ENCODE measurements at places on chromosomes 16 and 17.

DNA sequence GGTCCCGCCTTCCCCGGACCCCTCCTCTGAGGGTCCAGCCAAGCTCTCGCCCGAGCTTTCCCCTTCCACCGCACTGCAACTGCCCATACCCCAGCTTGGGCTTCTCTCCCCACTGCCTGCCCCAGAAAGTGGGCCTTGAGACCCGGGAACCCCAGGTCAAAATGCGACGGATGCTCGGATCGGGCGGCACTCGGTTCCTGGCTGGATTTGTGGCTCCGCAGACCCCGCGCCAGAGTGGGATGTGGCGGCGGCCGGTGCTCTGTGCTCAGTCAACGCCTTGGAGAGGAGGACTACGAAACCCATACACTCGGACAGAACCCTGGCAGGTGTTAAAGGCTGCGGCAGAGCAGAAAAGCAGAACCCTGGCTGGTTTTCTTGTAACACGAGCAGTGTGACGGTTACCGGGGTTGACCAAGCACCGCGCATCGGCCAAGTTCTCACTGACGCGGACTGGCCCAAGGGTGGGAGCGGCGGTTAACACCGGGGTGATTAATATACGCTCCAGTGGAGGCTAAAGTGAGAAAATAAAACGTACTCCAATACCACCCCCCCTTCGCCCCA is 885 bp upstream of the SLFN13 start:
- no peak for DNase-seq

GRCh38 chr17:74304184-74304583 is 21.8 kb upstream of the KIF19 start:
- no peak for DNase-seq

GRCh38 chr17:81365148-81365600 is 30.1 kb upstream of the BAHCC1 start:
- DNase-seq = no peak

DNA sequence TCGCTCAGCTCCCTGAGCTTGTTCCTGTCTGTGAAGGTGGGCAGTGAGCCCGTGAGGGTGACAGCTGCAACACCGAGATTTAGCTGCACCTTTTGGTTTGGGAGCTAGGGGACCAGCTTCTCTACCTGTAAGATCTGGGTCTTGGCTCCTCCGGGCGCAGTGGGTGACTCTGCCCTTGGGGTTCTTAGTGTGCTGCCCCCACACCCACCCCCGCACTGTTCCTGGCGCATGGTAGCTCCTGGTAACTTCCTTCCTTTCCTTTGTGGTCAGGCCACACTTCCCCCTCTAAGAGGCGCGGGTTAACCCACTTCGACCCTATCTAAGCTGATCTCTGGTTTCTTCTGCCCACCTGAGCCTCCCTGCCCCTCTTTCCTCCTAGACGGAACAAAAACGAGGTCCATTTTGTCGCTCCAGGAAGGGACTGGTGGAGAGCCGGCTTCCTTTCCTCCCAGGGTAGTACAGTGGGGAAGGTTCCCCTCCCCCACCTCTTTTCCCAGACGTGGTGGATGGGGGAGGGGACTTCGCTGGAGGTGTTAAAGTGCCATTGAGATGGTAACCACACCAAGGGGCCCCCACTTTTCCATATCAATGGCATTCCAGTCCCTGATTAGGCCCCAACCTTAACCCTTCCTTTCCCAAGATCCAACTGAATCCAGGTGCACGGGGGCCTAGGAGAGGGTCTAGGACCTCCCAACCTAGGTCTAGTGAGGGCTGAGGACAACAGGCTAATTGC is 4.6 kb upstream of the CLDN9 start:
- no peak for DNase-seq

GRCh38 chr16:58267524-58268243 is 27.1 kb downstream of the PRSS54 start:
- DNase-seq = no peak

DNA sequence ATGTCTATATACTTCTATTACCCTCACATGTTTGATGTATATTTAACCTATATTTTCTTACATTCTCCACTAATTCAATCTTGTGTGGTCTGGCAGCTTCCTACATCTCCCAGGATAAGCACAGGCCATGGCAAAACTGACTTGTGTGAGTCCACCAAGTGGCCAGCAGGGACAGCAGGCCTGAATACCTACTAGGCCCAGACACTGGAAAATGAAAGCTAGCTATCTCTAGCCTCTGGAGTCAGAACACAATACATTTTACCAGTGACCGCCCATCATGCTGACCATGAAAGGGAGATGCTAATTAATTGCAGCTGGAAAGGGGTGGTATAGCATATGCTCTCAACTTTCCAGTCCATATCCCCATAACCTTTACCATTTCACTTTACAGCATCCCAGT is 132.3 kb downstream of the PCTP start:
- DNase-seq = no peak

DNA sequence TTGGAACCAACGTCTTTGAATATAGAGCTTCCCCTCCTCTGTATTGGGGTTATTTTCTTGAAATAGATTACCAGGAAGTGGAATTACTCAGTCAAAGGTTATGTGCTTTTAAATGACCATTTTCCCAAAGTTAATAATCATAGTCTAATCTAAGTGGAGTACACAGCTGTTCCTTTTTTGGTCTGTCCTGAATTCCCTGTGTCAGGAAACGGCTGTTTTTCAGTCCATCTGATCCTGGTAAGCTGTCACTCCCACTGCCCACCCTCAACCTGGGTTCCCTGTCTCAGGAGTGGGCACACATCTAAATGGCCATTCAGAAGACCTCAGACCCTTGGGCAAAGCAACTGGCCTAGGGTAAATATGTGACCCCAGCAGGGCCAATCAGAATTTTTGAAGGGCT is 57.6 kb upstream of the KSR1 start:
- DNase-seq = no peak

GRCh38 chr17:77884019-77884418 is 74.5 kb upstream of the TNRC6C start:
- no peak for DNase-seq

GRCh38 chr17:2723505-2723996 is 12.0 kb upstream of the CLUH start:
- DNase-seq = no peak

GRCh38 chr17:55769625-55770000 is 18.8 kb downstream of the PCTP start:
- no peak for DNase-seq

GRCh38 chr17:35731917-35732805 is 722 bp downstream of the RASL10B start:
- no peak for DNase-seq

GRCh38 chr16:54586474-54587175 is 300.0 kb upstream of the IRX3 start:
- no peak for DNase-seq

DNA sequence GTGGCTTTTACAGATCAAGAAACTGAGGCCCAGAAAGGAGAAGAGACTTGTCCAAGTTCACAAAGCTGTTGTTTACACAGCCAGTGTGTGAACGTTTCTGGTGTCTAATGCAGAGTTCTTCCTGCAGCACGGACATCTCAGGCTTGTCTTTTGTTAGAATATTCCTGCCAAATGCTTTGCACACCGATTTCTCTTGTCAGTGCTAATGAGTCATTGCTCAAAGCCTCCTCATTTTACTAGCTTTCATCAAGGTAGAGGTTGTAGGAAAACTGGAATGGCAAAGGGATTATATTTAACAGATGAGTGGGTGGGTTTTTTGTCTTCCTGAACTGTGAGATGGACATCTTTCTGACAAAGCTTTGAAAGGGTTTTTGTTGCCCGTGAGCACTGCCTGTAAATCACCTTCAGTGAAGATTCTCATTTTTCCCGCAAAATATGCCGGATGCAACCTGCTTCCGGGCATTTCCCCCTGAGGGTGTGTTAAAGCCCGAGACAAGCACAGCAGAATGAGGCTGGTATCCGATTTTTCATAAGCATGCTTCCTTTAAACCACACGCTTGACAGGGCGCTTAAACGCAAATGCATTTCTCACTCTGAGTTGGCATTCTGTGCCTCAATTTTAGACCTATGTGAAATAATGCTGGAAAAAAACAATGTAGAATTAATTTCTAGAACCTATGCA is 14.7 kb downstream of the PMM2 start:
- no peak for DNase-seq

GRCh38 chr16:58615280-58615679 is 14.3 kb downstream of the CNOT1 start:
- DNase-seq = no peak

- no peak for DNase-seq
Measured at GRCh38 chr17:22703786-22704441, 1011.6 kb downstream of the KCNJ18 start.

GRCh38 chr16:58862334-58863021 is 128.4 kb upstream of the GOT2 start:
- no peak for DNase-seq

DNA sequence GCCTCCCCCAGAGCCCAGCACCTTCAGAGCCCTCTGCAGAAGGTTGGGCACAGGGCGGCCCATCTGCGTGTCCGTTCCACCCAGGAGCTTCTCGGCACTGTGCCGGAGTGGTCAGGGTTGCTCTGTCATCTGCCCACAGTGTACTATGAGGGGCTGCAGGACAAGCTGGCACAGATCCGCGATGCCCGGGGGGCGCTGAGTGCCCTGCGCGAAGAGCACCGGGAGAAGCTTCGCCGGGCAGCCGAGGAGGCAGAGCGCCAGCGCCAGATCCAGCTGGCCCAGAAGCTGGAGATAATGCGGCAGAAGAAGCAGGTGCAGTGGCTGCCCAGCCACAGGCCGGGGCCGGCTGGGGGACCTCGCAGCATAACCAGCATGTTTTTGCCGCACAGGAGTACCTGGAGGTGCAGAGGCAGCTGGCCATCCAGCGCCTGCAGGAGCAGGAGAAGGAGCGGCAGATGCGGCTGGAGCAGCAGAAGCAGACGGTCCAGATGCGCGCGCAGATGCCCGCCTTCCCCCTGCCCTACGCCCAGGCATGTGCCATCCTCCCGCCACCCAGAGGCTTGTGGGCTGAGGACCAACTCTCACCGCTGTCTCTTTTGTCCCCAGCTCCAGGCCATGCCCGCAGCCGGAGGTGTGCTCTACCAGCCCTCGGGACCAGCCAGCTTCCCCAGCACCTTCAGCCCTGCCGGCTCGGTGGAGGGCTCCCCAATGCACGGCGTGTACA is 6.8 kb upstream of the MRPL12 start:
- DNase-seq = no peak

GRCh38 chr16:11045846-11046245 is 101.5 kb downstream of the CLEC16A start:
- no peak for DNase-seq
